ENCODE measurements at places on chromosomes 7 and 10. TPM values are rescaled to one million over a fixed set of nuclear protein-coding genes. Genes with fewer than 3 reads are reported as not detected.

DNA sequence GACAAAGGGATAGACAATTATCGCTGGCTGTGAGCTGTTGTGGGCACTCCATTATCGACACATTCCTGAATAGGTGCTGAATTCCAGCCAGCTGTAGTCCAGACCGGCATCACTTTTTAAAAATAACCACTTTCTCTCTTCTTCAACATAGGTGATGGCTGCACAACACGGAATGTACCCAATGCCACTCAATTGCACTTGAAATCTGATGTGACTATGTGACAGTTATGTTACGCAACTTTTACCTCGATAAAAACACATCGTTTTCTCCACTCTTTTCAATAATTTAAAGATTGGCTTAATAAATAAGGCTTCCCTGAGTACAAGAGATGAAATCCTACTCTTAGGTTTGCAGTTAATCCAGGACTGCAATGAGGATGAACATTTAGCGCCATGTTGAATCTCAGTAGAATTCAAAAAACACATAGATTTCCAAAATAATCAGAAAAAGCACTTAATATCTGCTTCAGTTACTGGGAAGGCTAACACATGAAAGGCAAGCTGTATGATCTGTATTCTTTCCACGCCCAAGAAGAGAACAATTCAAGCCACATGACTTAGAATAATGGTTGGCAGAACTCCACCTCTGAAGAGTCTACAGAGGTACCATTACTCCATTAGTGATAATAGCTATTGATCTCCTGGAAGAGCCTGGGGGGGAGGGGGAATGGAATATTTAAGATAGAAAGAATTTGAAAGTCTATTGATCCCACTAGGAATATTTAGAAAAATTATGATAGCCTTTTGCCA, 3.6 kb downstream of the YWHAG start:
- DNase-seq: no peak

GRCh38 chr7:5708271-5708670, 73.2 kb downstream of the RNF216 start:
- DNase-seq: no peak

GRCh38 chr10:114618722-114619121, 39.4 kb downstream of the ABLIM1 start:
- no peak for DNase-seq

- DNase-seq: no peak
These were observed 42.1 kb upstream of the EMX2 start for GRCh38 chr10:117500456-117500855.

- DNase-seq: no peak
These were observed 105.3 kb downstream of the DGKI start for GRCh38 chr7:137741443-137741842.

GRCh38 chr7:33601884-33602283, 303.5 kb upstream of the BMPER start:
- DNase-seq: no peak

DNA sequence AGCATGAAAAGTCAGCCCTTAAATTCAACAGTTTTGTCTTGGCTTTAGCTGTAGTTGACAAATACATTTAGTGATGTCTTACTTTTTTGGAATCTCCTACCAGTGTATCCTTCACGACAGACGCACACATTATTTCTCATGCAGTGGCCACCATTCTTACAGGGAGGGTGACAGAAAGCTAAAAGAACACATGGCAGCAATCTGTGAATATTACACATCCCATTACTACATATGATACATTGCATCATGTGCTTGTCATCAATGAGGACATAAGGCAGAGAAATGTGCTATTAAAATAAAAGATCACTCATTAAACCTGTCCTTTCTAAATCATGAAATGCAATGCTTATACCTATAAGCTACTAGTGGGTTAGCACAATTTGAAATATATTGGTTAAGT, 66.6 kb downstream of the VWDE start:
- no peak for DNase-seq

DNA sequence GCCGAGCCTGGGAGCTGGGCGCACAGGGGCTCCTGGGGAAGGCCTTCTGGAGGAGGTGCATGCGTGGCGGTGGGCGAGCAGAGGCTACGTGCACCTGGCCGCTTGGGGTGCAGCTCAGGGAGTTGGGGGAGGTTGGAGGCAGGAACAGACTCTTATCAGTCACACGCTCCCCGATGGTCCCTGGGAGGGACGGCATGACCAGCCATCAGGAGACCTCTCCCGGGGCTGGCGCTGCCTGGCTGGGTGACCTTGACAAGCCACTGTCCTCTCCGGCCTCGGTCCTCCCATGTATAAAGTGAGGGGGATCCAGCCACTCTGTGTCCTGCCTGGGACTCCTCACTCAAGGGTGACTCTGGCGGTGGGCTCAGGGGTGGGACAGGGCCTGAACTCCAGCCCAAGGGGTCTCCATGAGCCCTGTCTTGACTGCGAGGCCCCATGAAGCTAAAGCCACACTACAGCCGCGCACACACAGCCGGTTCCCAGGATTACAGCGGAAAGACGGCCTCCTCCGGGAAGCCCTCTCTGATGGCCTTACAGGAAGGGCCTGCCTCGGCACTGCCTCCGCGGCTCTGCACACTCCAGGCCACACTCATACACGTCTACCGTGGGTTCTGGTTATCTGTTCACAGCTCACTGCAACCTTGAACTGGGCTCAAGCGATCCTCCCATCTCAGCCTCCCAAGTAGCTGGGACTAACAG, 2.3 kb downstream of the TMEM184A start:
- no peak for DNase-seq

DNA sequence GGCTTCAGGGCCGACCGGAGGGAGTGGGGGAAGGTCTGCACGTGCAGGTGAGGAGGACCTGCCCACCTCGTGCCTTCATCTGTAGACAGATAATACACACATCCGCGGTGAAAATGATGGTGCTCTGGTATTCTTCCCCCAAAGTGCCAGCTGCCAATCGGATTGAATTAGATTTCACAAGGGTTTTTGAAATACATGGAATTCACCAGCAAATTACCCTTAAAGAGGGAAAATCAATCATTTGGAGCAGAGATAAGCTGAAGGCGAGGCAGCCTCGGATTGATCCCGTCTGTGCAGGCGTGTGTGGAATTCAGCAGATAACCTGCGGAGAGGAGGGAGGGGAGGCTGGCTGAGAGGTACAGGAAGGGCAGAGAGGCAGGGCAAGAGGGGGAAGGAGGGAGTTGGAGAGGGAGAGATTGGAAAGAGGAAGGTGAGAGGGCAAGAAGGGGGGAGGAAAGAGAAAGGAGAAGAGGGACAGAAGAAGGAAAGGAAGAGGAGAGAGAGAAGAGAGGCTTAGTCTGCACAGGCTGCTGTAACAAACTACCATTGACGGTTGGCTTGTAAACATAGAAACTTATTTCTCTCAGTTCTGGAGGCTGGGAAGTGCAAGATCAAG, 84.2 kb downstream of the C10orf105 start:
- DNase-seq: no peak

The MSMB gene
- not detected for polyA plus RNA-seq

GRCh38 chr7:130180571-130181262, 24.5 kb downstream of the TMEM209 start:
- DNase-seq: no peak

The CFAP46 gene
- polyA plus RNA-seq: 3.1 TPM

The CALN1 gene
- polyA plus RNA-seq: 0.16 TPM

- DNase-seq: no peak
These were observed 62.9 kb downstream of the ENO4 start for GRCh38 chr10:116912162-116912561.

The IPMK gene
- 8.1 TPM for polyA plus RNA-seq

- DNase-seq: no peak
These were observed 315.2 kb upstream of the GHITM start for GRCh38 chr10:83824099-83824498.

The MBL2 gene
- polyA plus RNA-seq: not detected

DNA sequence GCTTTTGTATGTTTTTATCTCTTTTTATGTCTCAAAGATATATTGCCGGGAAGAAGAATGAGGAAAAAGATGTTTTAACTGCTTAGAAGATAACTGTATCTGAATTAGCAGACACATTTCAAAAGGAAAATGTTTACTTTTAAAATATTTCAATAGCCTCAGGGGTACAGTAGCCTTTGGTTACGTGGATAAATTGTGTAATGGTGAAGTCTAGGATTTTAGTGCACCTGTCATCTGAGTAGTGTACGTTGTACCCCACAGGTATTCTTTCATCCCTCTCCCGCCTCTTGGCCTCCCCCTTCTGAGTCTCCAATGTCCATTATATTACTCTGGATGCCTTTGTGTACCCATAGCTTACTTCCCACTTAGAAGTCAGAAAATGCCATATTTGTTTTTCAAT, 222.1 kb downstream of the FANK1 start:
- no peak for DNase-seq

The PNLIPRP1 gene
- 0.26 TPM for polyA plus RNA-seq

The ARL4A gene
- polyA plus RNA-seq: 32.0 TPM

The ACTL6B gene
- not detected for polyA plus RNA-seq

- DNase-seq: no peak
These were observed 992 bp upstream of the RBM20 start for GRCh38 chr10:110643035-110643652.

- DNase-seq: no peak
These were observed 34.4 kb downstream of the CSGALNACT2 start for GRCh38 chr10:43172645-43173044.

The GPER1 gene
- polyA plus RNA-seq: 5.4 TPM

GRCh38 chr10:11443468-11444154, 167.8 kb downstream of the USP6NL start:
- DNase-seq: no peak

GRCh38 chr7:11232462-11232861, 258.8 kb downstream of the PHF14 start:
- no peak for DNase-seq

DNA sequence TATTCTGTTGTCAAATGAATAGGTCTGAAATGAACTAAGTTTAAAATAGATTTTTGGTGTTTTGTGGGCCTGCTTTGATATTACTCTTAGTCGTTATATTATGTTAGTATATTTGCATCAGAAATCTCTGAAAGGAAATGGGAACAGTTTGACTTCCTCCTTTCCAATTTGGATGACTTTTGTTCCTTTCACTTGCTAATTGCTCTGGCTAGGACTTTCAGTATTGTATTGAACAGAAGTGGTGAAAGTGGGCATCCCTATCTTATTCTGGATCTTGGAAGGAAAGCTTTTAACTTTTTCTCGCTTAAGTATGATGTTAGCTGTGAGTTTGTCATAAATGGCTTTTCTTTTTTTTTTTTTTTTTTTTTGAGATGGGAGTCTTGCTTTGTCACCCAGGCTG, 273.6 kb upstream of the DKK1 start:
- DNase-seq: no peak

GRCh38 chr7:133797818-133798520, 329.2 kb upstream of the LRGUK start:
- no peak for DNase-seq

DNA sequence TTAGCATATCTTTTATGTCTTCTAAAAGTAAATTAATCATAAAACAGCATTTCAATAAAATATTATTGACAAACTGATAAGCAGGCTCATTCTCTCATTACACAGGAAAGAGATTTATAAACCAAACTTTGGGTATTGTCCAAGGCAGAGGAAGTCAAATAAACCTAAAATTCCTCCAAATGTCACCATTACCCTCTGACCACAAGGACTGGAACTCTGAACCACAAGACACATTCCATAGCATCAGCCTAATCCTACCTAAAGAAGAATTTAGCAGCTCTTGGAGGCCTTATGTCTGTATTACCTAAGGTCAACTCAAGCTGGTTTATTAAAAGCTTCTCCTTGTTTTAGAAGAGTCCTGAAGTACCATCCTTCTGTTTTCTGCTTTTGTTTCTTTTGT, 82.4 kb upstream of the SLC13A1 start:
- no peak for DNase-seq

- DNase-seq: no peak
These were observed 148.1 kb downstream of the SLC25A13 start for GRCh38 chr7:96173781-96174180.

GRCh38 chr10:31242902-31243301, 76.1 kb upstream of the ZEB1 start:
- no peak for DNase-seq

- DNase-seq: no peak
These were observed 122.0 kb downstream of the TEX36 start for GRCh38 chr10:125560947-125561346.

DNA sequence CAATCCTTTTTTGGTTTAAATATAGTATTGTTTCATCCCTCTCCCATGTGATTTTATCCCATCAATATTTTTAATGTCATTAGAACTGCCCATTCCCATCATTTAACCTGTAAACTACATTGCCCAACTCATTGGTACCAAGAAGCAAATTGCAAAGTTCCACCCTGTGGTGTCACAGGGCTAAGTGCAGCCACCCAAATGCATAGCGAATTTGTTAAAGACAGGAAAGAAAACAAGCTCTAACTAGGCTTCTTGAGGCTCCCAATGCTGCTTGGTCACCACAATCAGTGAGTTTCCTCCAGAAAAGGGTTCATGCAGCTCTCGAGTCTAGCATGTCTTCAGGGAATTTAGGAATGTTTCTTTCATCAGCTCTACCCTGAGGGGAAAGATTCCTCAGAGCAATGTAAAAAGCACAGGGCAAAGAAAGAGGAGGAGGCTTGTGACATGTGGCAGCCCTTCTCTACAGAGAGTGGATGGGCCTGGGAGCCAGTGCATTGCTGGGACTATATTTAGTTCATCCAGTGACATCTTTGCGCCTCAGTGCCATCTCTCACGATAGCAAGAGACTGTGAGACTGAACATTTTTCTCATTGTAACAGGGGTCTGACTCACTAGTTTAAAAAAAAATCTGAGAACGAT, 58.1 kb downstream of the CAV1 start:
- DNase-seq: no peak

The TMEM273 gene
- 7.3 TPM for polyA plus RNA-seq

The BHLHA15 gene
- 0.78 TPM for polyA plus RNA-seq

The NFE2L3 gene
- polyA plus RNA-seq: 15.8 TPM

DNA sequence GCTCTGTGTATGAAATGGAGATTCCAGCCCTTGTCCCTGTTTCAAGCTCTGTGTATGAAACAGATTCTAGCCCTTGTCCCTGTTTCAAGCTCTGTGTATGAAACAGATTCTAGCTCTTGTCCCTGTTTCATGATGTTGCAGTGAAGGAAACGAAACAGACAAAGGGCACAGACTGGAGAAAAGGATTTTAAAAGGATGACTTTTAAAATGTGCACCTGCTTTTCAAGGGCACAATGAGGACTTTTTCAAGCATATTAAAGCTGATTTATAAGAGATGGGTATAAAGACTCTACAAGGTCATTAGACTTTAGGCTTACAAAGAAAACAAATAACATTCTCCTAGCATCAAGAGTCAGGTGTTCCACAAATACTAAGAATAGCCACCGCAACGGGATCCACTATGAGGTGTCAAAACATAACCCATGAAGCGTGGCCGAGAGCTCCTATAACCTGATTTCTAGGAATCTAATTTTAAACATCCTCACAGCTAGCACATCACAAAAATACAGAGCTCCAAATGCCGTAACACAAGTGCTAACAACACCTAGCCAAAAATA, 29.0 kb downstream of the DIP2C start:
- DNase-seq: no peak

DNA sequence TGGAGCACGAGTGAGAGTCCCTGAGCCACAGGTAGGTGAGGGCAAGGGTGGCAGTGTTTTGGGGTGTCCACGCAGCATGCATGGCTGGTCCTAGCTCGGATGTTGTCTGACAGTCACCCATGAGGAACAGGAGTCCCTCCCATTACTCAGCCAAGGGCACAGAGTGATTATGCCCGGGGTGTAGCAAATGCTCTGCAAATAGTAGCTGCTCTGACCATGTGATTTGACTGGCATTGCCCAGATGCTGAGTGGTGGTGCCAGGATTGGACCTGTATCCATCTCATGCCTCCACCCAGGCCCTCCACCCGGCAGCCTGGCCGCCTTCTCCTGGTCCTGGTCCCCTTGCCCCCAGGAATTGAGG, 150.8 kb downstream of the GRK5 start:
- no peak for DNase-seq

The NPC1L1 gene
- polyA plus RNA-seq: 0.28 TPM

The CTAGE8 gene
- polyA plus RNA-seq: 8.3 TPM

- DNase-seq: no peak
These were observed 173.9 kb upstream of the NPY start for GRCh38 chr7:24110056-24110455.

Measured in right lung (tissue), 10 donors.